ENCODE measurements at places on chromosomes 2 and 18.

GRCh38 chr2:39325966-39326365 is 82.2 kb upstream of the CDKL4 start:
- no peak for DNase-seq

GRCh38 chr2:138559641-138560040 is 58.1 kb downstream of the SPOPL start:
- DNase-seq, result no peak

DNA sequence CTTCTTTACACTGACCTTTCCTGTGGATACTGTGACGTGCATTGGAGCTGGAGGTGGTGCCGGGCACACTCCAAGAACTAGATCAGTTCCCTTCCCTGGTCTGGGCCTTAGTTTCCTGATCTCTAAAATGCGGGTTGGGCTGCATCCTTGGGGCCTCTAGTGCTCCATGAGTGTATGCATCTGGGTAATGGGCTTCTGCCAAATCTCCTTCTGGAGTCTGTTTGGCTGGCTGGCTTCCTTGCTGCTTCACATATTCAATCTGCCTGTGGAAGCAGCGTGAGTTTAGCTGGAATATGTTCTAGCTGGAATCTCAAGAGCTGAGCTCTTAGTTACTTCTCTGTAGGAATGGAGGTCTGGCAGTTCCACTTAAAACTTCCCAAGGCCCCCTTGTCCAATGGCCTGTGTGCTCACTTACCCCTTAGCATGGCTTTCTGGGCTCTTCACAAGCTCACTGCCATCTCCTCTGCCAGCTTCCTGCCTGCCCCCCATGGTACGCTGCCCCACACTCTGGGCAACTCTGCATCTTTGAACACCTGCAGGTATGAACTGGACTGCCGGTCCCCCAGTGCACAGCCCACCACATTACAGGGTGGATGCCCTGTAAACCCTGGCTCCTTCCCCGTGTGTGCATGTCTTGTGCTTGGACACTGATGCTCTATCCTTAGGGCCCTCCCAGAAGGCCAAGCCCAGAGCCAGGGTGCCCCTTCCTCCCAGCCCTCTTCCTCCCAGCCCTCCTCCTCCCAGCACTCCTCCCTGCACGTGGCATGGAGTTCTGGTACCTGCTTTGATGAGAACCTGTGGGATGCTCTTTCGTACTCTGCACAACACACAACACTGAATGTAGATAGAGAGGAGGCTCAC is 103.6 kb upstream of the SMAD2 start:
- no peak for DNase-seq

GRCh38 chr2:54772531-54772930 is 49.1 kb downstream of the EML6 start:
- DNase-seq, result no peak

GRCh38 chr2:30705056-30705455 is 102.2 kb downstream of the CAPN13 start:
- no peak for DNase-seq

GRCh38 chr2:35125278-35125677 is 1230.3 kb upstream of the CRIM1 start:
- DNase-seq, result no peak

- no peak for DNase-seq
Measured at GRCh38 chr2:14354231-14354630, 278.3 kb upstream of the LRATD1 start.

- no peak for DNase-seq
Measured at GRCh38 chr2:56576001-56576400, 392.2 kb downstream of the CCDC85A start.

DNA sequence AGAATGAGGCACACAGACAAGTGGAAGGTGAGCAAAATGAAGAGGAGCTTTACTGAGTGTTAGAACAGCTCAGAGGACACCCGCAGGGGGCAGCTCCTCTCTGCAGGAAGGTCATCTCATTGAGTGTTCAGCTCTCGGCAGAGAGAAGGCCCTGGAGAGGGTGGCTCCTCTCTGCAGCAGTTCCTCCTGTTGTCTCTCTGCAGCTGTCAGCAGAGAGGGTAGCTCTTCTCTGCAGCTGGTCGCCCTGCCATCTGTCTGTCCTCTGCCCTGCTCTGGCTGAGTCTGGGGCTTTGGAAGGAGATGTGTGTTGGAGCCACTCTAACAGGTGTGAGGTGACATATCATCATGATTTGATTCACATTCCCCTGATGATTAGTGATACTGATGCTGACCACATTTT is 6.8 kb upstream of the SNTG2 start:
- no peak for DNase-seq

DNA sequence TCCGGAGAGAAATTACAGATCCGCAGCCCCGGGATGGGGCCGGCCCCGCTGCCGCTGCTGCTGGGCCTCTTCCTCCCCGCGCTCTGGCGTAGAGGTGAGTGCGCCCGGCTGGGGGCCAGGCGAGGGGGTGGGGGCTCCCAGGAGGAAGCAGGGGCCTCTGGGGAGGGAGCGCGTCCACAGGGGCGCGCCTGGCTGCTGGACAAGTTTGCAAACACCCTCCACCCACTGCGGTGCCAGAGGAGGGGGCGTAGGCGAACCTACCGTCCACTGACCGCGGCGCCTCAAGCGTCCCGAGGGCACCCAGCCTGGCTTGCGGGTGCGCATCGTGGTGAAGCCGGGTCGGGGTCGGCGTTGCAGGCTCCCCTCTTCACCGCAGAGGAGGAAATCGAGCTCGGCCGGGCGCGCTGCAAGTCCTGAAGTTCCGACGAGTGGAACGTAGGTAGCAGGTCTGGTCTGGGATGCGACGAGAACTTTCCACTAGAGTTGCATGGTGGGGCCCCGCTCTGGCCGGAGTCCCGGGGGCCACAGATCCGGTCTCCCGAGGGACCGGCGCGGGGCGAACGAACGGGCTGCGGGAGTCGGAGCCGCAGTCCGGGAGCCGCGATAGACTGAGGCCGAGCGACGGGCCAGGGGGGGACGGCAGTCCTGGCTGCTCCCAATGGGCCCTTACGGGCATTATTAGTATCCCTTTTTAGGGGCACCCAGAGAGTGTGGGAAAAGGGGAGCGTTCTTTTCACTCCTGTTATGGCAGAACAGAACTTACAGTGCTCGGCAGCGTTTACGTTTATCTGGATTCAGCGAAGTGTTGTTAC is 502 bp downstream of the MERTK start:
- no peak for DNase-seq

DNA sequence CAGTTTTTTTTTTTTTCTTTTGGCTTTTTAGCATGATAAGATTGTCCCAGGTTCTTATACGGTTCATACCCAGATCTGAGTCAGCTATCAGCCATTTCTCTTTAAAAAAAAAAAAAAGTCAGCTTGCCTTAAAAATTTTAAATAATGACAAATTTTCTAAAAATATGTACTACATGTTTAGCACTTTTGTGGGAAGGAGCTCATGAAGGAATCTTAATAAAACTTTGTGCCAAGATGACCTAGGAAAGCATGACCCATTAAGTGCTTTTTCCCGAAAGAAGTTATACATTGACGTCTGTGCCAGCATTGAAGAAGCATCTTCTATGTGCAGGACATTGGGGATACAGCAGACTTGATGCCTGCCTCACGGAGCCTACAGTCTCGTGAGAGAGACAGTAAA is 4.5 kb upstream of the RBMS1 start:
- DNase-seq, result no peak

DNA sequence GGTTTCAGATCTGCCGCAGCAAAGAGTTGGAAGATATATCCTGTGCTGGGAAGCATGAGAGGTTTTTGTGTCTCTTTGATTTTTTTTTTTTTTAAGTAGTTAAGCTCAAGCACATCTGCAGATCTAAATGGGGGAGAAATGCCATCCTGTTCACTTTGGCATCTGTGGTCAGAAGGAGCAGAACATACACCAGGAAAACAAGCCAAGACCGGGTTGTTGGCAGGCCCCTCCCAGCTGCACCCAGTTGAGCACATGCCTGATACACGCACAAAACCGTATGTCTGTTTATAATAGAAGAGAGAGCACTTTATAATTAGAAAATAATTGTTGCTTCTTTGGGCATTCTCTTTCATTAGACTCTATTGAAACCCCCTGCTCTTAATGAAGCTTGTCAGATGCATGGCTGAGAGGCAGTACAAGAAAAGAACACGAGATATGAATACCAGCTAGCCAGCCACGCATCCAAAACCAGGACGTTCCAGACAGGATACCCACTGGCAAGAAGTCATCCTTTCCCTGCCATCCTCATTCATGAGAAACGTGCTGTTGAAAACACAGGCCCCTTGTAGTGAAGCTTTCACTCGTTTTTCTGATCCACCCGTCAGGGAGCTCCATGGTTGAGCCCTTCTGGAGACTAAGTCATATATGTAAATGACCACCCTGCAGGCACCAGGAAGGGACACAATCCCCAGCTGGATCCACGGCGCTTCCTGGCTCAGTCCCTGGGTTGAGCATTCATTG is 152.2 kb downstream of the ALPK2 start:
- DNase-seq, result no peak

DNA sequence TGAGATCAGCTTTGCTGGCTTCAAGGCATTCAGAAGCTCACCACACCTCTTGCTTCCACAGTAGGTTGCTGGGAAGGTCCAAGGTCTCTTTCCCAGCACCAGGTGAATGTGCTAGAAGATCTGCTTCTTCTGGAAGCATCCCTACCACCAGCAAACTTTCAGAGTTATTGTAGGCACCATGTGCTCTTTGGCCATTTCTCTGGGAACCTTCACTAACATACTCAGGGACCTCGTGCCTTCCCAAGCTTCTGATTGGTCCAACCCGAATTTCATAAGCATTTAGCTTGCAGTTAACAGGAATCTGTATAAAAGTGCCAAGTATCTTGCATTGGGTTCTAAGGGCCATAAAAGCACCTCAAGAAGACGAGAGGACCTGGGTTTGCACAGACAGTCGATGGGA is 86.5 kb upstream of the ARL4C start:
- no peak for DNase-seq

GRCh38 chr2:233421091-233421816 is 67.0 kb downstream of the DGKD start:
- DNase-seq, result no peak

Data from activated T-helper 1 cell treated with anti-CD3 and anti-CD28 coated beads, Interleukin-2, amount 50 U/mL, for 16 hours (primary cell).